ENCODE measurements at places on chromosomes 1 and 21. TPM values are rescaled to one million over a fixed set of nuclear protein-coding genes. Genes with fewer than 3 reads are reported as not detected.

GRCh38 chr1:41366455-41367287 lies 5.4 kb downstream of the FOXO6 start:
- peak; percentile 83 for DNase-seq

DNA sequence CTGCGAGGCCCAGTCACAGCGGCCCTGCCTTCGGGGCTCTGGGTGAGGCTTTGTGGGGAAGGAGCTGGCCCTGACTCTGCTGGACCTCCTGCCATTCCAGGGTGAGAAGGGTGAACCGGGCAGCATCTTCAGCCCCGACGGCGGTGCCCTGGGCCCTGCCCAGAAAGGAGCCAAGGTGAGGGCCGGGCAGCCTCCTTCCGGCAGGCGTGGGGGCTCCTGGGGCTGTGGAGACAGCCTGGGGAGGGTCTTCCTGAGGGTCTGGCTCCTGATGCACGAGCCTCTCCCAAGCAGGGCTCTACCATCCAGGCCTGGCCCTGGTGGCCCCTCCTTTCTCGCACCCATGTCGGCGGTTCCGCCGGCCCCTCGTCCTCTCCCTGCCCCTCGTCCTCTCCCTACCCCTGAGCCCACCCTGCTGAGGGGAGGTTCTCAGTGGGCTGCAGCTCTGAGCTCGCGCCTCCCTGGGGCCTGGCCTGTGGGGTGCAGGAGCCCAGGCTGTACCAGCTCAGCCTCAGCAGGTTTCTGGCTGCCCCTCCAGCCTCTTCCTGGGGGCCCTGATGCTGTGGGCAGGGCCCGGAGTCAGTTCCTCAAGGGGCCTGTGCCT lies 48.7 kb downstream of the SLC19A1 start:
- DNase-seq: no peak

The F13B gene
- not detected for polyA plus RNA-seq

The SERTAD4 gene
- polyA plus RNA-seq: 2.9 TPM
